Cardiac fibroblast (primary cell): ENCODE measurements at places on chromosomes 3 and 15.
A peak's percentile ranks its signal among the peaks of the same experiment; 100 is the strongest.

GRCh38 chr15:99224372-99225214 lies 24.8 kb downstream of the TTC23 start:
- no peak for DNase-seq

GRCh38 chr15:90558171-90558573 lies 28.4 kb downstream of the CRTC3 start:
- DNase-seq = no peak

GRCh38 chr15:63901912-63902670 lies 68.3 kb upstream of the HERC1 start:
- no peak for DNase-seq

DNA sequence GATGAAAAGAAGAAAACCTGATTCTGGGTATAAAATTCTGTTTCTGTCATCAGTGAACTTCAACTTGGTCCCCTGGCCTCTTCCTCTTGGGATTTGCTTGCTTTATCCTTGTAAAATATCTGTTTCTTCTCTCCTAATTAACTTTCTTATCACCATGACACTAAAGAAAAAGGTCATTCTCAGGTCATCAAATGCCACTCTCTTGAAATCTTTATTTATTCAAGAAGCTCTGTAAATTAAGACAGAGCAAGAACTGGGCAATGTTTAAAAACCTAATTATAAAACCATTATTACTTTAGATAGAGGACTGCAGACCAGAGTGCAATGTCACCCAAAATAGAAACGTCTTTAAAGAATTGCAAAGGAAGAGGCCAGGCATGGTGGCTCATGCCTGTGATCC lies 6.0 kb upstream of the LIPC start:
- no peak for DNase-seq

- peak; percentile 36 for DNase-seq
Observed at GRCh38 chr3:21505711-21506460, 245.1 kb downstream of the ZNF385D start.

GRCh38 chr3:9713142-9713541 lies 9.5 kb downstream of the CPNE9 start:
- no peak for DNase-seq

- DNase-seq = no peak
Observed at GRCh38 chr3:177109688-177110330, 87.5 kb downstream of the TBL1XR1 start.

GRCh38 chr3:46456118-46456517 lies 8.6 kb downstream of the LTF start:
- DNase-seq = no peak

- DNase-seq = peak; percentile 39
Observed at GRCh38 chr3:99500485-99500884, 137.9 kb upstream of the COL8A1 start.

GRCh38 chr15:77025083-77025901 lies 30.4 kb downstream of the PSTPIP1 start:
- DNase-seq = no peak

GRCh38 chr15:78761891-78762385 lies 49.3 kb downstream of the ADAMTS7 start:
- no peak for DNase-seq

- DNase-seq = peak; percentile 56
Observed at GRCh38 chr3:69422751-69423150, 36.9 kb upstream of the FRMD4B start.

DNA sequence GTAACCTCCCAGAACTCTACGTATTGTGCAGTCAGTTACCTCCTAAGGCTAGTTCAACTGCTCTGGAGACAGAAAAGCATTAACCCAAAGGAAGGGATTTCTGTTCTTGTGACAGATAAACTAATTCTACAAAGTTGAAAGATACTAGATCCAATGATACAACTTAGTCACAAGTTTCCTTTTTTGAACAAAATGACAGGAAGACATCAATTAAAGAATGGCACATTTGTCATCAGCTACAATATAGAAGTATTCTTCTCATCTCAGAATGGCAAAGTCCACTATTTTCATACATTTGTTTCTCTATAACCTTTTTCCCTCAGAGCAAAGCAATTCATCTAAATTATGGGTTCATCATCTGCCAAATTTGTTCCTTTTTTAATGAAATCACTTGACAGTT lies 43.7 kb downstream of the ISL2 start:
- no peak for DNase-seq

GRCh38 chr3:102258666-102259227 lies 176.1 kb upstream of the ZPLD1 start:
- DNase-seq = no peak

DNA sequence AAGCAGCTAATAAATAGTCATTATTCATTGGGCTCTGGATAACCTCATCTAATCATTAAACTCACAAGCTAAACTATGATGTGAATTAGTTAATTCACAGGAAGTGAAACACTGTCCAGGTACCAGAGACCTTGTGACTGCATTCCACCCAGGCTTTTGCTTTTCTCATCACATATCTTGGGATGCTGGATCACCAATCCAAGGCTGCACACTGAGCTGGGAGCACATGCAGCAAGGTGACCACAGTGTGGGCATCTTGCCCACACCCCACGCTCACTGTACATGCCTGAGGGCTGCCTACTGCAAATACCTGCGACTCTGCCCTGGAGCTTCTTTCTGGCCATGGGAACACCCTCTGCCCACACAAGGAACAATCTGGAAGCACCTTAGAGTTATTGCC lies 40.6 kb upstream of the TNFAIP8L3 start:
- no peak for DNase-seq

- DNase-seq = peak; percentile 38
Observed at GRCh38 chr3:58962040-58962651, 87.7 kb downstream of the CFAP20DC start.

DNA sequence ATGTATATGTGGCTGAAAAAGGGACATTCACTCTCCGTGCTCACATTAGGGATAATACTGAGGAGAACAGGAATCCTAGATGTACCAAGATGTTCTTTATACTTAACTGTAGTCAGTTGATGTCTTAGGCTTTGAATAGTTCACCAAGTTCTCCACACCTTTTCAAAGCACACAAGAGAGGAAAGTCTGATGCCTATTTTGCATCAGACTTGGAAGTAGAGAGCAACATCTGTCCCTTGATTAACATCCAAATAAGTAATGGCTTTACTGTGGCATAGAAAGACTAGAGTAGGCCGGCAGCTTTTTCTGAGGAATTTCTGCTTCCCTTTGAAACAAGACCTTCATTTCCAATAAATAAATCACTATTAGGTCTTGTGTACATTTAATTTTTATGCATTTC lies 34.0 kb downstream of the PIGB start:
- no peak for DNase-seq

DNA sequence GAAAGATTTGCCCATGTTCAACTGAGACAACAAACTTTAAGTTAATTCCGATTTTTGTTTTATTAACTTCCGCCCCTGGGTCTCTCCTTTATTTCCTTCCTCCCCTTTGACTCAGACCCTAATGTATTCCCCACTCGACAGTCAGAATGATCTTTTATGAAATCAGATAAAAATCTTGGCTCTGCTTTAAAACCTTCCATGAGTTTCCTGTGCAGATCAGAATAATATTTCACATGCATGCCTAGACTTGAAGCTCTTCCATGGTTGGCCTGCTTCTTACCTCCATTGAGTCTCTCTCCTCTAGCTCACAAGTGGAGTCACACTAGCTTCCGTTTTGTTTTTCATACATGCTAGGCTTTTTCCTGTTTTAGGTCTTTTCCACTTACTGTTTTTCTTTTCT lies 116.8 kb upstream of the SPATA16 start:
- DNase-seq = no peak

GRCh38 chr15:36638671-36639070 lies 59.2 kb downstream of the CDIN1 start:
- DNase-seq = no peak

DNA sequence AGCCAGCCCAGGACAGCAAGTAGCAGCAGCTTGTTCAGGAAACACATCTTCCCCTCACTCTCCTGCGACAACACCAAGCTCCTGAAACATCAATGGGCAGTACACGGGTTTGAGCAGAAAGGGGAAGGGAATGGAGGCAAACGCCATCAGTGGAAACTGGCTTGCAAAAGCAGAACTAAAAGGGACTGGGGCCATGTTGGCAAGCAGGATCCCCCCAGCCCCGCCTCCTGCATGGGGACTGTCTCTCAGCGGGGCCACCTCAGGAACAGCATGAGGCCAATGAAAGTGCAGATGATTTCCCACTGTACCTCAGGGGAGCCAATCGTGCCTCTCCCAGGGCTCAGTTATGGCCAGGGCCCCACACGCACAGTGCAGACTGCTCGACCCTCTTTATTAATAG lies 6.8 kb downstream of the CDAN1 start:
- no peak for DNase-seq

GRCh38 chr3:11601446-11602238 lies 42.1 kb downstream of the VGLL4 start:
- DNase-seq = peak; percentile 87

DNA sequence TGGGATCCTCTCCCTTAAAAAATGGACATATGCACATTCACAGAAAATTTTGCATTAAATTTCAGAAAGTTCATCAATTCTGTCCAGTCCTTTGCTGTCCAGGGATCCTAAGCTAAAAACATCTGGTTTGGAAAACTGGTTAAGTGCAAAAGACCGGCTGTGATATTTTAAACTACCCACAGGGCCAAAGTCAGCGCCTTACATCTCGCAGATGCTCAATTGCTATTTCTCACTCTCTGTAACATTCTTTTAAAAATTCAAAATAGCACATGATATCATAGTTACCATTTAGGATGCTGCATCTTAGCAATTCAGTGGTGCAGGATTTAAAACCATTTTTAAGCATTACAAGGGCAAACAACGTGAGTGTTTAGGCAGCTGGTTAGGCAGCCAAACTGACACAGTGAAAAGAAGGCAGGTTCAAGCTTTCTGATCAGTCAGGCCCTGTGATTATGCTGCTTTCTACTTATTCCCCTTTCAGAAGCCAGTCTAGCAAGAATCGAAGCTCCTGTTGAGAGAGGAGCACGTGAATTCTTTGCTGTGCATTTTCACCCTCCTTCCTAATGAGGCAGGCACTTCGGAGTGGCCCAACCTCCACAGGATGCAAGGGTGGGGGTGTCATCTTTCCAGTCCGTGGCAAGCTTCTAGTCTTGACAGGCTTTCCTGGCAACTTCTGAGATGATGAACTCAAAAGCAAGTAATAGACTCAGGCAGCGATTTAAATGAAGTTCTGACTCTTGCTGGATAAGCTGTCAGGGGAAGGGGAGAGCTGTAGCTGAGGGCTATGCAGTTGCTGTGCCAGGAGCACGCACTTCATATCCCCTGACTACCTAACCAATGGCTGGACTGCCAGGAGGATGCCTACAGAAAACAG lies 8.8 kb downstream of the PRICKLE2 start:
- DNase-seq = peak; percentile 78
